ENCODE measurements at places on chromosomes 4 and X. TPM values are rescaled to one million over a fixed set of nuclear protein-coding genes. Genes with fewer than 3 reads are reported as not detected.

GRCh38 chrX:46204721-46205422 is 340.3 kb downstream of the ZNF674 start:
- no peaks in the 10 kb centered on the region for H3K4me1 ChIP-seq
- H3K27me3 ChIP-seq = no peaks in the 10 kb centered on the region
- H3K4me3 ChIP-seq = no peak overlapping the region
- no peak for DNase-seq

Gene RPGR
- total RNA-seq = 13.1 TPM

DNA sequence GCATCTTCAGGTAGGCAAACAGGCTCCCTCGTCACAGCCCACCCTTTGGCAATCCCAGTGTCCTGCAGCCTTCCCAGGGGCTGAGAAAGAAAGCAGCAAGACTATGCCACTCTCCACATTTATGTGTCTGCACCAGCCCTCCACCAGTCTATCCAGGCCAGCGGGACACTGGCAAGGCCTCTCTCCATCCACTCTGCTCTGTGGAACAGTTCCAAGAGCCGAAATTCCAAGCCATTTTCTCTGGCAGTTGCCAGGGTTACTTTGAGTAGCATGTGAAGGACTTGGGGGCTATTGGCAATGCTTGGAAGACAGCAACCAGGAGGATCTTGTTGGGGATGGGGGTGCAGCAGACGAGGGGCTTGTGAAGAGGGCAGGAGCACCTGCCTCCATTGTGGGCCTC is 52.1 kb downstream of the TSC22D3 start:
- H3K4me1 ChIP-seq = peaks cover 39% of the 10 kb centered on the region
- H3K27ac ChIP-seq = no peak overlapping the region
- no peak overlapping the region for H3K4me3 ChIP-seq
- H3K36me3 ChIP-seq = no peaks in the 10 kb centered on the region
- no peaks in the 10 kb centered on the region for H3K27me3 ChIP-seq

Gene PHOX2B
- not detected for total RNA-seq

- H3K4me1 ChIP-seq = peaks cover 9% of the 10 kb centered on the region
- DNase-seq = no peak
- H3K4me3 ChIP-seq = no peak overlapping the region
- H3K27me3 ChIP-seq = peaks cover 3% of the 10 kb centered on the region
- H3K36me3 ChIP-seq = no peaks in the 10 kb centered on the region
- no peak overlapping the region for H3K27ac ChIP-seq
These were observed 49.8 kb upstream of the KLF3 start for GRCh38 chr4:38614231-38614630.

All from activated B cell treated with CpG ODN at 0.5 μM for 24 hours (primary cell).